ENCODE measurements at places on chromosomes 3 and 15.

GRCh38 chr3:46865546-46865945 is 2.3 kb upstream of the MYL3 start:
- DNase-seq: no peak

- DNase-seq: no peak
Measured at GRCh38 chr3:142947799-142948575, 15.5 kb downstream of the PAQR9 start.

- no peak for DNase-seq
Measured at GRCh38 chr15:37824717-37825382, 109.6 kb upstream of the TMCO5A start.

GRCh38 chr3:40992023-40992422 is 207.3 kb upstream of the CTNNB1 start:
- DNase-seq: no peak

GRCh38 chr3:125185805-125186204 is 26.7 kb downstream of the SLC12A8 start:
- no peak for DNase-seq

GRCh38 chr3:117836296-117836695 is 1126.7 kb downstream of the TUSC7 start:
- DNase-seq: no peak

DNA sequence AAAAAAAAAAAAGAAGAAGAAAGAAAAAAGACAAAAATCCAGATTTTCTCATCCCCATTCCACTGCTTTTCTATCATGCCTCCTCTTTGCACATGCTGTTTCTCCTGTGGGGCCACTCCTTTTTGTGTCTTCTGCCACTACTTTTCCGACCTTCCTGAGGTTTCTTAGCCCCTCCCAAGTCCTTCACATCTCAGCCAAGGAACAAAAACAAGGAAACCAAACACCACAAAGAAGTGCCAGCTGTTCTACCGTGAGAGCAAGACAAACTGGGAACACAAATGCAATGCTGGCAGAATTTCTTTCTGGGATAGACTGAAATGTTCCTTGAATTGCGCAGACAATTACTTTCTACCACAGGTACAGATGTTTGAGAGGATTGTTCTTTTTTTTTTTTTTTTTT is 83.2 kb downstream of the MB21D2 start:
- DNase-seq: no peak

DNA sequence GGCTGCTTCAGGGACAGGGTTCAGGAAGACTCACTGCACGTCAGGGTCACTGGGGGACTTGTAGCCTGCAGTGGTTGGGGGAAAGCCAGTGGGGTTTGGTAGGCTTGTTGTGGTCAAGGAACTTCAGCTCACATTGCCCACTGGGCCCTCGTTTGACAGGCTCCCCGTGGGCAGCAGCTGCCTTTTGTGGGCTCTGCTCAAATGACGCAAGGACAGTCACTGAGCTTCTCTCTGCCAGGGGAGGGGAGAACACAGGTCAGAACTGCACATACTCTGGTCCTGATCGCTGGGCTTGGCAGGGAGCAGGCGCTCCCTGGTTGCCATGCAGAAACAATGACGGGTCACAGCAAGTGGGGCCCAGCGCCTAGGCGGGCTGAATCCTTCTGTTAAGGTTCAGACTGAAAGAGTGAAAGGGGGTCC is 45.5 kb downstream of the FAM174B start:
- DNase-seq: no peak

GRCh38 chr3:18466136-18466535 is 41.0 kb upstream of the SATB1 start:
- no peak for DNase-seq

DNA sequence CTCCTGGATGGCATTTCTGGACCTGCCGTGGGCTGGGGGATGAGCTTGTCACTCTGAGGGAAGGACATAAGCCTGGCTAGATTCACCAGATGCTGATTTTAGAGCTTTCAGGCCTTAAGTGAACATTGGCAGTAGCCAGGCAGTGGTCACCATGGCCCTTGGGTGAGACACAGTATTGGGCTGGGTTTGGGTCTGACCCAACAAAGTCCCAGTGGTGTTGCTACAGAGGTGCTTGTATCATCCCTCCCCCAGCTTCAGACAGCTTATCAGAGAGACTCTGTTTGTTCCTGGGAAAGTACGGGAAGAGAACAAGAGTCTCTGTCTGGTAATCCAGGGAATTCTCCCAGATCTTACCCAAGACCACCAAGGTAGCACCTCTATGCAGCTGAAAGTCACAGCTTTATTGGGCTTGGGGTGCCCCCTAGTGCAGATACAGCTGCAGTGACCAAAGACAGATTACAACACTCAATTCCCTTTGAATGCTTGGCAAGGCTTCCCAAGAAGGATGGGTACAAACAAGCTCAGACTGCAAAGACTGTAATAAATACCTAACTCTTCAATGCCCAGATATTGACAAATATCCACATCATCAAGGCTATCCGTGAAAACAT is 9.8 kb upstream of the RUVBL1 start:
- no peak for DNase-seq

DNA sequence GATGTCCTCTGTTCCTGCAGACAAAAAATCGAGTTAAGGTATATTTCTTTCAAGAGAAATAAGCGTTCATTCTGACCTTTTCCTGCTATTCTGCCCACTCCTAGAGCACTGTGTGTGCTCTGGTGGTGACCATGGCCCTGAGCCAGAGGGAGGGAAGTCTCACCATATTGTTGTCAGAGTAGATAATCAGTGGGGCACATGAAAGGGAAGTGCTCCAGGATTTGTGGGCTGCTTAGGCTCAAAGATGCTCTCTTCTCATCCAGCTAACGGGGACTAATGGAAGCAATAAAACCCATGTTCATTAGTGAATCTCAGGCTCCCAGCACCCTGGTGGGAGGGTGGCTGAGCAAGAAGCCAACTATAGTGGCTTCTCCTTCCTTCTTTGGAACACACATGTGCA is 70.7 kb upstream of the EOMES start:
- no peak for DNase-seq

DNA sequence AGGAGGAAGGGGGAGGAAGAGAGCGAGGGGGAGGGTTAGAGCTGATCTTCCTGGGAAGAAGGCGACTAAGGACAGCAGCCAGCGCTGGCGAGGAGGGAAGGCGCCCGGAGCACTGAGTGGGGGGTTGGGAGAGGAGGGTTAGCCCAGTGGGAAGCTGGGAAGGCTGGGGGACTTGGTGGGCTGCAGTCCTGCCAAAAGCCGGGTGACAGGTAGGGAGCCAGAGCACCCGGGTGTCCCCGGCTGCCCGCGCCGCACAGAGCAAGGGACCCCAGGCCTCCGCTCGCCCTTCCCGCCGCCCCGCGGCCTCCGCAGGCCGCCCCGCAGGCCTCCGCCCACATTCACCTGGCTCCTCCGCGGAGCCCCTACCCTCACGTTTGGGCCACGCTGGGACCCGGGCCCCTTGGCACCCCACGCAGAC is 448 bp downstream of the SLC12A8 start:
- no peak for DNase-seq

DNA sequence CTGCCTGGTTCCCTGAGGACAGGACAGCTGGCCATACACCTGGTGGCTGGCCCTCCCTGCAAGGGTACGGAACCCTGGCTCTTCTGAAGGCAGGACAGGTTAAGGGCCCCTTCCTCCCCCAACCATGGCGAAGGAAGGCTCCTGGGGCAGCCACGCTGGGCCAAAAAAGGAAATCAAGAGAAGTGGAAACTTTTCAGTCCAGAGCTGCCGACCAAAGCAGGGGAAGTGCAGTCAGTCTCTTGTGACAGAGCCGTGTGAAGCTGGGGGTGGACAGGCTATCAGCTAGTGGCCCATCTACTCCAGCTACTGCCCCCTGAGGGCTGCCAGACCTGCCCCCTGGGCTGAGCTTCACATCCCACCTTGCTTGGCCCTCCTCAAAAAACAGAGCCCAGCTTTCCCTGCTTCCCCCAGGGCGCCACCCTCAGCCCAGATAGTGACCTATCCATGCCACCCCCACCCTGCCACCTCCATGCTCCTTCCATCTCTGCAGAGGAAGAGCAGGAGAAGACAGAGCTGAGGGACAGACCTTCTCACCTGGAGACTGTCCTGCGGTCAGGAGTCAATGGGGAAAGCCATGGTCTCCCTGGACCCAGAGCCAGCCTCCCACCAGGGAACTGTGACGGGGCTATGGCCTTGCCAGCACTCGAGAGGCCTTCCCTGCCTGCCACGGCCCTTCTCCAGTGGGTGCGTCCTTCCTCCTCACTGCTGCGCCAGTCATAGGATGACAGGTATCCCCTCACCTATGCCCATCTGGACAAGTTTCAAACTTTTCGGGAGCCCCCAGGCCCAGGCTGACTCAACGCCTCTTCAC is 4.6 kb downstream of the SEMA7A start:
- no peak for DNase-seq

GRCh38 chr15:45161666-45162065 is 26.1 kb downstream of the SHF start:
- no peak for DNase-seq

- no peak for DNase-seq
Measured at GRCh38 chr3:13011573-13012220, 61.5 kb downstream of the IQSEC1 start.

- DNase-seq: peak; percentile 94
Measured at GRCh38 chr15:64905119-64905831, 6.4 kb upstream of the ANKDD1A start.

GRCh38 chr15:82146990-82147461 is 101.2 kb upstream of the MEX3B start:
- DNase-seq: no peak

- peak; percentile 94 for DNase-seq
Measured at GRCh38 chr3:50674349-50675178, at the start of gene DOCK3. TSS of gene DOCK3 (plus strand) at chr3:50674927. CDS start at chr3:50675264, 337 bp downstream.

- no peak for DNase-seq
Measured at GRCh38 chr3:156395961-156396710, 158.8 kb downstream of the SSR3 start.

GRCh38 chr3:132637590-132637989 is 22.0 kb downstream of the ACAD11 start:
- DNase-seq: no peak

GRCh38 chr3:4314688-4315087 is 11.5 kb downstream of the SETMAR start:
- no peak for DNase-seq

DNA sequence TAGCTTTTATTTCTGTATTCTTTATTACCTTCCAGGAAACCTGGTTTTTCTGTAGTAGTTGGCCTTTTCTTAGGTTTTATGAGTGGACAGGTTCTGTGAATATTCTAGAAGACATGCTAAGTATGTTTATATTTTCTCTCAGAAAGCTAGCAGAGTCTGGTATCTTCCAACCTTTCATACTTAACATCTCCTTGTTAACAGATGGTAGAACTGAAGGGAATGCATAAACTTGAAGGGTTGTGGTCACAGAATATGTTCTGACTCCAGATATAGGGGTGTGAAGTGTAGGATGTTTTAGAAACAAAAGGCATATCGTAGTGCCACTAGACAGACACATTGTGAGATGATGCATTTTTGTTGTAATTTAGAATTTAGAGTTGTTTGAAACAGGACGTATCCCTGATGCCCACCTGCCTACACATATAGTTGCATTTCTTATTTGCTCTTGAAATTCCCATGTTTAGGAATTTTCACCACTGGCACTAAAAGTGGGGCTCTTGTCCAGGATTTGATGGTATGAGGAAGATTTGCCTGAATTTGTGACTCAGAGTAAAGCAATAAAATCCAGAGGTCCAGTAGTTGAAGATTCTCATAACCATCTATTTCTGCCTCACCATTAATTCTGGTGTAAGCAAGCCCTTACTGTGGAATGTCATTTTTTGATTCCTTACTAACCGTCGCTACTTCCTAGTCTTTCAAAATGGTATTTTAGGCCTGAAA is 274.5 kb downstream of the FEZF2 start:
- no peak for DNase-seq

- DNase-seq: peak; percentile 82
Measured at GRCh38 chr3:193869221-193870201, 266.4 kb upstream of the HES1 start.

DNA sequence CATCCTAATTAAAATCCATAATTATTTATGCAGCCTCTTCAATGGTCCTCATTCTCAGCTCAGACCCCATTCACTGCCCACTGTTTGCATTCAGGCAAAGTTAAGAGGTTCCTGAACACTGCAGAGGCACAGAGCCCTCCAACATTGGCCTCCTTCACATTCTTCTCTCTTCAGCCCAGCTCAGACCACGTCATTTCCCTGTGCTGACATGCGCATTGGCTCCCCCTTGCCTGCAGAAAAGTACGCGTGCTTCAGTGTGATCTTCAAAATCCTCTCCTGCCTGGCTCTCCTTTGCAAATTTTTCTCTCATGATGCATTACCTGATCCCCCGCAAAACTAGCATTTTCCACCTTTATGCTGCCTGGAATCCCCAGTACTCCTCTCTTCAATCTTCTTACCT is 552.3 kb downstream of the NTRK3 start:
- DNase-seq: no peak

DNA sequence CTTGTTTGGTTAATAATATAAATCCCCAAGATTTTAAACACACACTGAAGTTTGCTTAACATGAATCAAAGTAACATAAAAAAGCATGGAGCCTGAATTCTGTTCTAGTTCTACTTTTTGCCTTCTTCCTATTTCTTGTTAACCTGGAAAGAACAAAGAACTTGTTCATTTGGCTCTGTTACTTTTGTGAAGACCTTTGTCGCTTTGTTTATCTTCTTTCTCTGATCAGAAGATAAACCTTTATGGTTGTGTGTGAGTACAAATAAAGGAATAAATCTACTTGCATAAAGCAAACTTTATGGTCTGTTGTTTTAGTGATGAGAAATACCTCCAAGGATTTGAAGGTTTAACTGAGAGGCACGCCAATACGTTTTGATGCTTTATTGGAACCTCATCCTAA is 210.1 kb upstream of the SATB1 start:
- DNase-seq: no peak

DNA sequence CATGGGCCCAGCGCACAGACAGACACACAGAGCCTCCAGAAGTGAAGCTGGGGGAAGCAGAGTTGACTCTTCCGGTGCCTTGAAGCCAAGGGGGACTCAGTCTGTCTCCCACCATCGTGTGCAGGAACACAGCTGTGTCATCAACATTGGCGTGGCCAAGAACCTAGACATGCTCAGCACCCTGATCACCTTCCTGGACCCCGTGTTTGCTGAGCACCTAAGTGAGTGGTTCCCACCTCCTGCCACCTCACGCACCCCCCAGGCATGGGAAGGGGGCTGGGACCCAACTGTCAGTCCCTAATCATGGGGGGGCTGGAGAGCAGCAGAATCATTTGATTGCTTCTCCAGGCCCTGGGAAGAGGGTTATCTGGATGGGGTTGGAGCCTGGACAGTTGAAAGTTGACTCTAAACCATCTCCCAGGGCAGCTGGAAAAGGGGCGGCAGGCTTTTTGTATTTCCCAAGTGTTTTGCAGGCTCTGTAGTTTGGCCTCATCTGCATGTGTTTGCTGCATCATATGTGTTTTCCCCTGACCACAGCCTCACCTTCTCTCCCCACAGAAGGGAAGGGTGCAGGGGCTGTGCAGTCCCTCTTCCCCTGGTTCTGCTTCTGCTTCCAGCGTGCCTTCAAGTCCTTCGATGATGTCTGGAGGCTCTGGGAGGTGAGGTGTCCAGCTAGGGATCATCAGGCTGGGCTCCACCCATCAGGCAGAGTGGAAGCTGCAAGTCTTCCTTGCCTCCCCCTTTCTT is 12.8 kb downstream of the TBC1D21 start:
- DNase-seq: no peak

DNA sequence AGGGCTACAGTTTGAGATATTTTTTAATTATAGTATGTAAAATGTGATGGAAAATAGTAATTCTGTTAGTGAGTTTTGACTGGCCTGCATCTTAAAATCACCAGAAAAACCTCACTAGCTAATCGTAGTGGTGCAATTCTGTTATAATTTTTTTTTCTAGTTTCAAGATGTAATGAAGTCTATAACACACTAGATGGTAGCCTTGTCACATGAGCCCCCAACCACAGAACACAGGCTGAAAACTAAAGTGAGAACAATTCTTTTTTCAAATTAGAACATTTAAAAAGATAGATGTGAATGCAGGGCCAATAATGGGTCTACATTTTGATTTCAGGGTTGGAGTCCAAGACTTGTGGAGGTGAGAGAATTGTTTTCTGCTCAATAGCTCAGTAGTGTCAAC is 83.3 kb upstream of the KCNH8 start:
- no peak for DNase-seq

Measured in posterior cingulate gyrus (tissue), 11 donors.